ENCODE measurements at places on chromosomes 12 and 14.
A peak's percentile ranks its signal among the peaks of the same experiment; 100 is the strongest.

DNA sequence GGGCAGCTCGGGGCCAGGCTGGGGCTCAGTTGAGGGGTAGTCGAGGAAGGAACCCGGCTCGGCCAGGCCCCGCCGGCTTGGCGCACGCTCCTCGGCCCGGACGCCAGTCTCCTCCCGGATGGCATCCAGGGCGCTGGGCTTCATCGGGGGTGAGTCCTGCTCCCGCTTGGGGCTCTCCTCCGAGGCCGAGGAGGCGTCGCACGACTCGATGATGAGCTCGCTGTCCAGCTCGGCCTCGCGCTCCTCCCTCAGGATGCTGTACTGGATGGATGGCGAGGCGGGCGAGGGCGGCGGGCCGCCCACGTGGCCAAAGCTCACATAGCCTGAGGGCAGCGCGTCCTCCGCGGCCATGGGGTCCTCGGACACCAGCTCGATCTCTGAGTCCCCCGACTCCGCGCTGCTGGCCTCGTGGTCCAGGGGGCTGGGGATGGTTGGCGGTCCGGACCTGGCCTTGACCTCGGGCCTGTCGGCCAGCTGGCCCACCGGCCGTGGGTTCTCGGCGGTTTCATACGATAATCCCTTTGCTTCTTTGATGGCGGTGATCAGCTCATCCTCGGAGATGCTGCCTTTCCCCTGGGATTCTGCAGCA, 143.4 kb downstream of the RTN1 start:
- no peak for DNase-seq
- no peaks in the 10 kb centered on the region for H3K36me3 ChIP-seq
- H3K27me3 ChIP-seq, result no peaks in the 10 kb centered on the region
- no peak overlapping the region for H3K4me3 ChIP-seq

DNA sequence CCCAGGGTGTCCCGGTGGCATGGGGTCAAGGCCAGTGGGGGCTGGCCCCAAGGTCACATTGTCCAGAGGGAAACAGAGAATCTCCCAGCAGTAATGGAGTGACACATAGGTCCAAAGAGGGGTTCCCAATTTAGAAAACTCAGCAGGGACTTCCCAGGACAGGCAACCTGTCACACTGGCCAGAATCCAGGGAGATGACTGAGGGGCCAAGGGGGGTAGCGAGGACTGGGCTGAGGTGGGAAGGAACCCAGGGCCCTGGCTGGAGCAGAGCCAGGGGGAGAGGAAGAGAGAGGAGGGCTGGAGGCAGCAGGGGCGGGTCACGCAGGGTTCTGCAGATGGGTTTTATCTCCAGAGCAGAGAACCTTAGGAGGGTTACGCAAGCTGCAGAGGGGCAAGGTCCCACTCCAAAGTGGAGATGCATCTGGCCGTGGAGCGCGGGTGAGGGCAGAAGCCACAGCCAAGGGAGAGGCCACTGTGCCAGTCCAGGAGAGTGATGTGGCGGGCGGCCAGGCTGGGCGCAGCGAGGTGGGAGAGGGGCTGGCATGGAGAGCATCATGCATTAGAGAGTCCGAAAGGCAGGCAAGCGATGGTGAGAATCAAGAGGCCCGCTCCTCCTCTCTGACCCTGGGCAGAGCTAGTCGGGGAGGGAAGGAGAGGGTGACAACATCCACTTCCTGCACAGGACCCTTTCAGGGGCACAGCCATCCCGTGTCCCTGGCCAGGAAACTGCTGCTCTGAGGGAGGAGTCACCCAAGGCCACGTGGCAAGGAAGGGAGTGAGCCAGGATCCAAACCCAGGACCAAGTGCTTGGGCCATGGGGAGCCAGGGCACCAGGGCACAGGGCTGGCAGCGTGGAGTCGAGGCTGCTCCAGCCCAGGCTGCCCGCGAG, 29.0 kb downstream of the NCOR2 start:
- no peak overlapping the region for H3K27ac ChIP-seq
- peaks cover 31% of the 10 kb centered on the region for H3K4me1 ChIP-seq
- H3K4me3 ChIP-seq, result no peak overlapping the region
- H3K36me3 ChIP-seq, result no peaks in the 10 kb centered on the region

DNA sequence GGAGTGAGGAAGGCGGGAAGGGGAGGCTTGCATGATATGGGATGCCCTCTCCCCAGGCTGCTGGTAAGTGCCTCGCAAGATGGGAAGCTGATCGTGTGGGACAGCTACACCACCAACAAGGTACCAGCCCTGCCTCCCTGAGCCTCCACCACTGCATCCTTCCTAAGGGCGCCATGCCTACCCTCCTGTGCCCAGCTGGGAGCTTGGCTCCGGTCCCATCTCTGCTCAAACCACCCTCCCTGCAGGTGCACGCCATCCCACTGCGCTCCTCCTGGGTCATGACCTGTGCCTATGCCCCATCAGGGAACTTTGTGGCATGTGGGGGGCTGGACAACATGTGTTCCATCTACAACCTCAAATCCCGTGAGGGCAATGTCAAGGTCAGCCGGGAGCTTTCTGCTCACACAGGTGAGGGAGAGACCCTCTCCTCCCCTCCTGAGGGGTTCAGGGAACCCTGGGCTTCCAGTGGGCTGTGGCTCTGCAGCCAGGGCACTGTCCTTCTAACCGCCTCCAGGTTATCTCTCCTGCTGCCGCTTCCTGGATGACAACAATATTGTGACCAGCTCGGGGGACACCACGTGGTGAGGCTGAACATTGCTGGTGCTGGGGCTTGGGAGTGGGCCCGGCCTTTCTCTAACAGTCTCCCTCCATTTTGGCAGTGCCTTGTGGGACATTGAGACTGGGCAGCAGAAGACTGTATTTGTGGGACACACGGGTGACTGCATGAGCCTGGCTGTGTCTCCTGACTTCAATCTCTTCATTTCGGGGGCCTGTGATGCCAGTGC, 2.6 kb downstream of the GNB3 start:
- DNase-seq, result no peak
- H3K27ac ChIP-seq, result no peak overlapping the region
- H3K4me1 ChIP-seq, result no peaks in the 10 kb centered on the region
- H3K27me3 ChIP-seq, result no peaks in the 10 kb centered on the region
- H3K36me3 ChIP-seq, result peaks cover 22% of the 10 kb centered on the region
- no peak overlapping the region for H3K4me3 ChIP-seq

- H3K36me3 ChIP-seq, result no peaks in the 10 kb centered on the region
- no peak overlapping the region for H3K27ac ChIP-seq
- no peak for DNase-seq
- peak overlapping the region; percentile 78 for H3K4me3 ChIP-seq
- H3K27me3 ChIP-seq, result no peaks in the 10 kb centered on the region
Measured at GRCh38 chr12:54357506-54358190, 6.6 kb downstream of the GPR84 start.

- H3K36me3 ChIP-seq, result no peaks in the 10 kb centered on the region
- no peak overlapping the region for H3K4me3 ChIP-seq
- peaks cover 26% of the 10 kb centered on the region for H3K4me1 ChIP-seq
- H3K27me3 ChIP-seq, result no peaks in the 10 kb centered on the region
- DNase-seq, result peak; percentile 96
Measured at GRCh38 chr12:124428136-124428791, 133.4 kb downstream of the RFLNA start.

DNA sequence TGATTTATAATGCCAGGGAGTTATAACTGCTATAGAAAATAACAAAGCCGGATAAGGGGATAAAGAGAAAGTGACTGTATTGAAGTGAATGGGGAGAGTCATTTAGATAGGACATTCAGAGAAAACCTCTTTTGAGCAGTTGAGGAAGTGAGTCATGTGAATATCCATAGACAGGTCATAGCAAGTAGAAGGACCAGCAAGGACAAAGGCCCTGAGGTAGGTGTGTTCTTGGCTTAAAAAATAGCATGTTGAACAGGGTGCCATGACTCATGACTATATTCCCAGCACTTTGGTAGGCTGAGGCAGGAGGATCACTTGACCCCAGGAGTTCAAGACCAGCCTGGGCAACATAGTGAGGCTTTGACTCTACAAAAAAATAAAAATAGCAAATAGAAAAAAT, 51.5 kb upstream of the RAP1B start:
- DNase-seq, result peak; percentile 28
- no peak overlapping the region for H3K4me3 ChIP-seq
- no peaks in the 10 kb centered on the region for H3K27me3 ChIP-seq
- H3K27ac ChIP-seq, result no peak overlapping the region
- peaks cover 27% of the 10 kb centered on the region for H3K4me1 ChIP-seq

DNA sequence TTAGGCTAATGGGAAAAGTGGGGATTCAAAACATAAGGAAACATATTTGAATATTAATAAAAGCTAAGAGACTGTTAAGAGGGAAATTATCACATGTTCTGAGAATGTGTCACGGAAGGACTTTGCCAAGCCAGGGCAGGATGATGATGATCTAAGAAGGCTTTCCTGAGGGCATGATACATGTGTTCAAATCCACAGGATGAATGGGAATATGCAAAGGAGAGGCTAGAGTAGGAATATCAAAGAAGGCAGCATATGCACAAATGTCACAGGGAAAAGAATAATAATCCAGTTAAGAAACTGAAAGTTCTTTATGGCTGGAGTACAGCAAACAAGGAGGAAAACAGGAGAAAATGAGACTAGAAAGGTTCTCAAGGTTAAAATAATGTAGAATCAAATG, 107.0 kb downstream of the PTPRO start:
- H3K27me3 ChIP-seq, result 0 out of 2 replicates have a peak, but pooled peaks cover 7% of the 10 kb centered on the region
- no peak for DNase-seq
- H3K4me3 ChIP-seq, result no peak overlapping the region
- H3K36me3 ChIP-seq, result no peaks in the 10 kb centered on the region
- no peaks in the 10 kb centered on the region for H3K4me1 ChIP-seq

DNA sequence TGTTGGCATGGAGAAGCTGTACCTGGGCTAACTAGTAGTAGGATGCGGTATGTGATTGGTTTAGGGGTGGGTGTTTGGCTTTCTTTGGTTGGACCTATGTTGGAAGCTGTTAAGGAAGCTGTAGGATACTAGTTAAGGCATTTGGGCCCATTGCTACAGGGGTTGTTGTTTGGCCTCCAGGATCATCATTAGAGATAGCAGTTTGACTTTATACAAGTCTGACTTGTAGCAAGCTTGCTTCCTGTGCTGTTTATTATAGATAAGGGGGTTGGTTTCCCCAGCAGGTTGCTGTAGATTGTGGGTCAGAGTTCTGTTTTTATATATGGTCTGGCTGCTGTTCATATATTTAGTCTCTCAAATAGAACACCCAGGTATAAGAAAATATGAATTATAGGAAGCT, 1.4 kb upstream of the PRIM1 start:
- no peak overlapping the region for H3K27ac ChIP-seq
- no peaks in the 10 kb centered on the region for H3K36me3 ChIP-seq
- no peak overlapping the region for H3K4me3 ChIP-seq

DNA sequence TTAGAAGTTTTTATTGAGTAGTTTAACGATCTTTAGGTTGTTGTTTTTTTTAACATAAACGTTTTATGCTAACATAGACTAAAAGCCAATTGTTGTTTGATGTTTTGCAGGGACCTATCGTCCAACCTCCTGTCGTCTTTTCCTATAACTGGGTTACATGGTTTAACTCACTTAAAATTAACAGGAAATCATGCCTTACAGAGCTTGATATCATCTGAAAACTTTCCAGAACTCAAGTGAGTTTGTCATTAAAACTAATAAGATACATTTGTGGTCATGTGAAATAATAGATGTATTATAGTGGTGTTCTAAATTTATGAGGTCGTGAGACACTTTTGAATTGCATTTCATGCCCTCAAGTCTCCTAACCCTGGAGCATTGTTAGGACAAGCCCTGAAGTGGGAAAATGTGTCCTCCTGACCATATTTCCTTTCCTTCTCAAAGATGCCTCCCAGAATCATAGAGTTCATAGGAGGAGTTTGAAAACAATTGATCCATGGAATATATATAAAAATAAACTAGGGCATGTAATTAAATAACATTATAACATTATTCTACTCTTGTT, 84.9 kb downstream of the ZFC3H1 start:
- H3K36me3 ChIP-seq, result no peaks in the 10 kb centered on the region
- H3K4me1 ChIP-seq, result no peaks in the 10 kb centered on the region
- no peak for DNase-seq
- no peak overlapping the region for H3K27ac ChIP-seq
- no peak overlapping the region for H3K4me3 ChIP-seq

DNA sequence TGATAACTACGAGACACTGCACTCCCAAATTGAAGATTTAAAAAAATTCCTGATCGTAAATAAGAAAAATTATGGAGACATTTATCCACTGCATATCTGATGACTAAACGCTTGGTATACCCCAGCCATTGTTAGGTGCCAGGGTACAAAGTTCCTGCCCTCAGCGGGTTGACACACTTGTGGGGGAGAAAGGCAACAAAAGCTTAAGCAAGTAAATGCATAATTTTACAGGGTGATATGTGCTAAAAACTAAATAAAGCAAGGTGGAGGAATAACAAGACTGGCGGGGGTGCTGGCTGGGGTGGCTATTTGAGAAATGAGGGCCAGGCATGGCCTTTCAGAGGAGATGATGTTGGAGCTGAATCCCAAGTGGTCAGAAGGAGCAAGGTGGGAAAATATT, 25.0 kb downstream of the BICD1 start:
- H3K36me3 ChIP-seq, result no peaks in the 10 kb centered on the region
- H3K4me1 ChIP-seq, result peaks cover 27% of the 10 kb centered on the region
- no peaks in the 10 kb centered on the region for H3K27me3 ChIP-seq

DNA sequence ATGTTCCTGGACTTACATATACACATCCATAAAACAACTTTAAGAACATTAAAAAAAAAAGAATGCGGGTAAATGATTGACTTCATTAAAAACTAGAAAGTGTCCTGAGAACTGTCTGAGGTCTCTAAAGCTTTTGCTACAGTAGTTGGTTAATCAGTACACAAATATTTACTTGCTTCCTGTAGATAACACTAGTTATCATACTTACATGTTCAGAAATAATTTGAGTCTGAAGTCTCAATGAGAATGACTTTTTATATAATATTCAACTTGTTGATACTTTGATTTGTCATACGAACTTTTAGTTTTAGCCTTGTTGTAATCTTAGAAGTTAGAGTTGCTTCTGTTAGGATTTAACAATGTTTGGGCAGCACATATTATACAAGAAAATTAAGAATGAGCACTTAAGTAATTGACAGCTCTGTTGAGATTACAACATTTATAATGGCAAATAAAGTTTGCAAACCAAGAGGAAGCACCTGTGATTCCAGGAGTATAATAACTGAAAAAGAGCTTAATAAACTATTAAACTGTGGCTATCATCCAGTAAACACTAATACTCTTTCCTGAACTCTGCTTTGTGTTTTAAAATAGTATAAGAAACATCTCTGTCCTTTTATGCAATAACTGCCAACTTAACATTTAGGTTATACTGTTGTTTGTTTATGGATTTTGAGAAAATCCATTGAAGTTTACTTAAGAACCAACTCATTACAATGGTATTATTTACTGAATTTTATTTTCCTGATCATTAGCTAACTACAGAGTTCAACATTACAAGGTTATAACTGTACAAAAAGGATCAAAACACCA, 131.7 kb downstream of the MIPOL1 start:
- no peaks in the 10 kb centered on the region for H3K36me3 ChIP-seq
- H3K27me3 ChIP-seq, result no peaks in the 10 kb centered on the region
- H3K27ac ChIP-seq, result no peak overlapping the region
- H3K4me1 ChIP-seq, result no peaks in the 10 kb centered on the region

GRCh38 chr14:86902176-86902950, 1090.6 kb downstream of the GALC start:
- no peak overlapping the region for H3K27ac ChIP-seq
- no peaks in the 10 kb centered on the region for H3K36me3 ChIP-seq
- no peaks in the 10 kb centered on the region for H3K4me1 ChIP-seq

- no peaks in the 10 kb centered on the region for H3K36me3 ChIP-seq
- no peak overlapping the region for H3K4me3 ChIP-seq
- H3K27ac ChIP-seq, result no peak overlapping the region
- DNase-seq, result no peak
- no peaks in the 10 kb centered on the region for H3K27me3 ChIP-seq
Measured at GRCh38 chr12:53057816-53058500, 8.1 kb downstream of the TNS2 start.

- H3K4me1 ChIP-seq, result 0 out of 2 replicates have a peak, but pooled peaks cover 7% of the 10 kb centered on the region
- H3K27me3 ChIP-seq, result no peaks in the 10 kb centered on the region
- no peaks in the 10 kb centered on the region for H3K36me3 ChIP-seq
- no peak overlapping the region for H3K4me3 ChIP-seq
- no peak overlapping the region for H3K27ac ChIP-seq
Measured at GRCh38 chr12:65595016-65595560, 229.2 kb upstream of the HMGA2 start.

Data from GM23248 (cell line).